Sciatic nerve (tissue), 2 donors: ENCODE measurements at places on chromosomes 12 and 14. TPM values are rescaled to one million over a fixed set of nuclear protein-coding genes. Genes with fewer than 3 reads are reported as not detected.
A peak's percentile ranks its signal among the peaks of the same experiment; 100 is the strongest.

DNA sequence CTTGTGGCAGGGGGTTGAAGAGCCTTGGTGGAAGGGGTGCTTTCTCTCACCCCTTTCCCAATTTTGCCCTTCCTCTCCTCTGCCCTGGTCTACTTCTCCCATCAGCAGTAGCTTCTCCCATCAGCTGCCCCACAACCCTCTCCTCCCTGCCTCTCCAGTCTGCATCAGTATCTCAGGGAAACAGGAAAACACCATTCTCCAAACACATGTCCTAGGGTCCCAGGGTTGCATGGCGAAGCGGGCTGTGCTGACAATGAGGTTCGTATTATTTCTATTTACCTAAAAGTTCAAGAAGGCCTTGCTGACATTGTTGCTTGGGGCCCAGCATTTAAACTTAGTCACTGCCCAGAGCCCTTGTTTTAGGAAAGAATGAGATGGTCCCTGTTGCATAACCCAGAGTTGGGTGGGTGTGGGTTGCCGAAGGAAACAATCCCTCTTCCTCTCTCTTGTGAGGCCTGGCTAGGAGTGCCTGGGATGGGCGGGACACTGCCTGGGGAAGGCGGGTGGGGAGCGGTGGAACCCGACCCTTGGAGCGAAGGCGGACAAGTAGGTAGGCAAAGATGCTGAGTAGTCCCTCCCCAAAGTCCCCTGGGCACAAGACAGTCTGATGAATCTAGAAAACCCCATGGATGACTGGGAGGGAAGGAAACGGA lies 1.3 kb upstream of the IGFBP6 start:
- peak; percentile 90 for DNase-seq

- DNase-seq: no peak
These were observed 3.5 kb upstream of the KLC1 start for GRCh38 chr14:103625356-103626095.

GRCh38 chr14:39442293-39442692 lies 10.1 kb upstream of the FBXO33 start:
- DNase-seq: peak; percentile 68

DNA sequence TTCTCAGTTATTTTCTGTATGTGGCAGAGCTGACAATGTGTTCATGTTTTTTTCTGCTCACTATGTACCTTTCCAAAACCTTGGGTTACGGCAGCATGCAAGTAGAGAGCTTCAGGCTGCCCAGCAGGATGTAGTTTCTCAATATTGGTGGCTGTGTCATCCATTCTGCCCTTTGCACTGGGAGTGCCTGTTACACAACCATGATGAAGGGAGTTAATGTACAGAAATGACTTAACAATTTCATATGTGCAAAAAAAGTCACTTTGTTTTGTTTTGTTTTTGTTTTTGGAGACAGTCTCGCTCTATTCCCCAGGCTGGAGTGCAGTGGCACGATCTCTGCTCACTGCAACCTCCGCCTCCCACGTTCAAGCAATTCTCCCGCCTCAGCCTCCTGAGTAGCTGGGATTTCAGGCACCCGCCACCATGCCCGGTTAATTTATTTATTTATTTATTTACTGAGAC lies 6.1 kb upstream of the CNIH1 start:
- DNase-seq: no peak

- no peak for DNase-seq
These were observed 151.2 kb downstream of the PLCZ1 start for GRCh38 chr12:18586581-18586980.

DNA sequence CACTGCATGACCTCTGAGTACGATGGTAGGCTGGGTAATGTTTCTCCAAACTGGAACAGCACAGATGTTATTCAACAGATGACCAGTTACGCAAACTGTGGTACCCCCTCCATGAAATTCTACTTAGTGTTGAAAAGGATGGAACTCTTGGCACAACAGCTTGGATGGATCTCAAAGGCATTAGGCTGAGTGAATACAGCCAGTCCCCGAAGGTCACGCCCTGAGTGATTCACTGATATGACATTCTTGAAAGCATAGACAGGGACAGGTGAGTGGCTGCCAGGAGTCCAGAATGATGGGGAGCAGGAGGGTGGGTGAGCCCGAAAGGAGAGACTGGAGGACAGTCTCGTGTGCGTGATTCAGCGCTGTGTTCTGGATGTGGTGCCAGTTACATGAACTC lies 187.5 kb upstream of the TMEM132C start:
- no peak for DNase-seq

DNA sequence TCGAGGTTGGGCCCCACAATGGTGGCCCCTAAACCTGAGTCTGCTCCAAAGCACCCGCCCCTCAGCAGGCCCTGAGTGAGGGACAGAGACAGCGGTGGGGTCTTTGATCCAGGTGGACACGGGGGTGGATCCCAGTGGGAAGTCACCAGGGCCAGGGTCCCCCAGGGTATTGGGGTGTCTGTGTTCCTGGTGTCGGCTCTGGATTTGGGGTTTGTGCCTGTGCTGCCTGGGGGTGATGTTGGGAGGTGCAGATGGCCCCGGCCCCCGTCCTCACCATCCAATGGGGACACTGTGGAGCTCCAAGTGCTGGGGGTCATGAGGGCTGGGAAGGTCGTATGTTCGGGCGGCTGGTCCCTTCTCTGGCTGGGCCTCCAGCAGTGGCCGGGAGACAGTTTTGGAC lies 354.2 kb downstream of the TMEM121 start:
- peak; percentile 33 for DNase-seq

DNA sequence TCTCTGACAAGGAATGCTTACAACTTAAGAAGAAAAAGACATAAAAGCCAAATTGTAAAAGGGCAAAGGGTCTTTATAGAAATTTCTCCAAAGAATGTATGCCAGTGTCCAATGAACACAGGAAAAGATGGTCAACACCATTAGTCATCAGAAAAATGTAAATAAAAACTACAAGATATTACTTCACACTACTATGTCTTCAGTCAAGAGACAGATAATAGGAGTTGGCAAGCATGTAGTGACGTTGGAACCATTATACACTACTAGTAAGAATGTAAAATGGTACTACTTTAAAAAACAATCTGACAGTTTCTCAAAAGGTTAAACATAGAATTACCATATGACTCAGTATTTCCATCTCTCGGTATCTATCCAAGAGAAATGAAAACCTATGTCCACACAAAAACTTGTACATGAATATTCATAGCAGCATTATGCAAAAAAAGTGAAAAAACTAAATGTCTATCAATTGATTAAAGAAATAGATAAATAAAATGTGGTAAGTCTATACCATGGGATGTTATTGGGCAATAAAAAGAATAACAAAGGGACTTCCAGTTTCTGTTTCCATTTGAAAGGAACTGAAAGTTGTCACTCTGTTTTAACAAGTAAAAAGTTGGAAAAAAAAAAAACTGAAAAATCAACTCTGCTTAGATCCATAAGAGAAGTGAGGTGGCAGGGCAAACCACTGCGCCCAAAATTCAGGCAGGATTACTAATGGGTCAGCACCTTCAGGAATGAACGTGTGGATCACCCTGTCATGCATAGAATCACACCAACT lies 69.8 kb downstream of the ALG10B start:
- DNase-seq: no peak

- no peak for DNase-seq
These were observed 98.4 kb upstream of the TBX5 start for GRCh38 chr12:114504311-114504710.

DNA sequence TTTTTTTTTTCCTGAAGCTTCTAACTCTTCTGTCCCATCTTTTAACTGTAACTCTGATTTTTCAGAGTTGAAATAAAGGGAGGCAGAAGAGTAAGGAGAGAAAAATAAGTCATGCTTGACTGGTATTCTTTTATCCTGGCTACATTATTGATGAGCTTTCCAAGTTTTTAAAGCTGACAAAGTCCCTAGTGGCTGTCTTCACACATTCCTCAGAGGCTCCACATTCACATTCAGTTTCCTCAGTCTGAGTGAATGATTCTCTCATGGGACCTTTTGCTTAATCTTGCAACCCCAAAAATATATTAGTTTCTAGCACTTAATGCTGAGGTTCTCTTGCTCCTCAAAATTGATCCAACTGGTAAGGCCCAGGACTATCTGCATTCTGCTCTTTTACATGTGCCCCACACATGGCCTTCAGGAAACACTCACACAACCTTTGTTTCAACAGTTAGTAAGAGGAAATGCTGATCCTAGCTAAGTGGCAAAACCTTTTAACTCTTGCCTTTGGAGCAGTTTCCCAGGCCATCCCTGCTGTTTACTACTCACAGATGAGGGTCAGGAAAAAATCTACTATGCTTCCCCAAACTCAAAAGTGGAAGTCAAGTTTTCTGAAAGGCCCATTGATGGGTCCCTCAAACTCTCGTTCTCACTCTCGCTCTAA lies 61.7 kb upstream of the SLC6A15 start:
- DNase-seq: no peak

DNA sequence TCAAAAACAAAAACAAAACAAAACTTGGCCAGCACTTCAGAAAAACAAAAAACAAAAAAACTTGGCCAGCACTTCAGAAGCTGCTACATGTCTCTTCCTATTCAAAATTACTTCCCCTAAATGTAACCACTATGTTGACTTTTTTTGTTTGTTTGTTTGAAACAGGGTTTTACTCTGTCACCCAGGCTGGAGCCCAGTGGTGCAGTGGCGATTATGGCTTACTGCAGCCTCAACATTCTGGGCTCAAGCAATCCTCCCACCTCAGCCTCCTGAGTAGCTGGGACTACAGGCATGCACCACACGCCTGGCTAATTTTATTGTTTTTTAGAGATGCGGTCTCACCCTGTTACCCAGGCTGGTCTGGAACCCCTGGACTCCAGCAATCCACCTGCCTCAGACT lies 38.0 kb upstream of the PPP4R3A start:
- no peak for DNase-seq

GRCh38 chr12:50949801-50950302 lies 2.5 kb upstream of the HIGD1C start:
- DNase-seq: no peak

GRCh38 chr12:6647083-6647604 lies at the start of gene ACRBP:
ACRBP (minus strand) TSS chr12:6647432; CDS start chr12:6647366, 66 bp downstream.
- DNase-seq: peak; percentile 87

DNA sequence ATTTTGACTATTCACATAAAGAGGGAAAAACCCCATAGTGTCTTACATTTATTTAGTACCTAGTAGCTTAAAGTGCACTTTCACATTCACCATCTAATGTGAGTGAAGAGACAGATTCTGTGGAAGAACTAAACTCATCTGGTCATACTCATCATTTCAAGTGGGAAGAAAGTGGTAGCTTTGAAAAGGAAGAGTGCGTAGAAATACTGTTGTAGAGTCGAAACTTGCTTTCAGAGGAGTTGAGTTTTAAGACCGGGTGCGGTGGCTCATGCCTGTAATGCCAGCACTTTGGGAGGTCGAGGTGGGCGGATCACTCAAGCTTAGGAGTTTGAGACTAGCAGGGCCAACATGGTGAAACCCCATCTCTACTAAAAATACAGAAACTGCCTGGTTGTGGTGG lies 222.2 kb downstream of the ERC1 start:
- DNase-seq: no peak

- peak; percentile 93 for DNase-seq
These were observed 365 bp upstream of the TPI1 start for GRCh38 chr12:6866920-6867412.

DNA sequence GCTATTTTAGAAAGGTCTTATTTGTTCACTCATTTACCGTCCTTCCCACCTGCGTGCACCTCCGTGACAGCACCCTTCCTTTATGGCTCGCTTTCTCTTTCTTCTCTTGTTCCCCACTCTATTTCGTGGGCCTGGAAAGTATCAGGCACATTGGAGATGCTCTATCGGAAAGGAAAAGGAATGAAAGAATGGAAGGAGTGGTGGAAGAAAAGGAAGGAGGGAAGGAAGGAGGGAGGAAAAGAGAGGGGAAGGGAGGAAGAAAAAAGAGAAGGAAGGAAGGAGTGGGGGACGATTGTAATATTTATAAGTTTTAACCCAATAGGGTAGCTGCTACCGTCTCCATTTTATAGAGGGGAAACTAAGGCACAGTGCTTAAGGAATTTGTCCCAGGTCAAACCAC lies 363.4 kb downstream of the CACNA1C start:
- no peak for DNase-seq

DNA sequence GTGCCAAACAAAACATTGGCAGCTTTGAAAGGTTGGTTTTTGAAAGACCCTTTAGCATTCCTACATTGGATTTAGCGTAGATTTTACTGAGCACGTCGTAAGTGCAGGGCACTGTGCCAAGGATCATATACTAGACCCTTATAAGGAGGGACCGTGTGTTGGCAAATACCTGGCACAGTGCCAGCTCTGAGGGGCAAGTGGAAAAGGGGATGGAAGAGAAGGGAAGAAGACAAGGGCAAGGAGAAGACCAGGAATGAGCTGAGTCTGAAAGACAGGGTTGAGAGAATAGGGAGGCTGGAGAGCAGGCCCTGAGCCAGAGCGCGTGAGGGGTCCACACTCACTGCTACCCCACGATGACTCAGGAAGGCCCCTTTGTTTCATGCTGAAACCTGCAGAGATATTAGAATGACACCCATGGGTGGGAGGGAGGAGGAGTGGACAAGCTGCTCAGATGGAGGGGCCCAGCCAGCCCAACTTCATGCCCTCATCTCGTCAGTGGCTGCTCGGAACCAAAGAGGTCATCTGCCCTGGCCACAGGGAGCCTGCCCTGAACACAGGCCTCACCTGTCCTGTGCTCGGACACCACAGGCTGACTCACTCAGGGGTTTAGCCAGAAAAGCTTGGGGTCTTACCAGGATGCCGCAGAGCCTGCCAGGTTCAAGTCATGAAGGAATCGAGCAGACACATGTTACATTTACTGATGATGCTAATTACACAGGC lies 25.0 kb downstream of the RAB35 start:
- DNase-seq: no peak

- DNase-seq: no peak
These were observed 46.8 kb downstream of the RNF34 start for GRCh38 chr12:121446750-121447149.

- no peak for DNase-seq
These were observed 93.7 kb upstream of the SFSWAP start for GRCh38 chr12:131617179-131617578.

- DNase-seq: no peak
These were observed 9.0 kb downstream of the MARS1 start for GRCh38 chr12:57496822-57497221.

DNA sequence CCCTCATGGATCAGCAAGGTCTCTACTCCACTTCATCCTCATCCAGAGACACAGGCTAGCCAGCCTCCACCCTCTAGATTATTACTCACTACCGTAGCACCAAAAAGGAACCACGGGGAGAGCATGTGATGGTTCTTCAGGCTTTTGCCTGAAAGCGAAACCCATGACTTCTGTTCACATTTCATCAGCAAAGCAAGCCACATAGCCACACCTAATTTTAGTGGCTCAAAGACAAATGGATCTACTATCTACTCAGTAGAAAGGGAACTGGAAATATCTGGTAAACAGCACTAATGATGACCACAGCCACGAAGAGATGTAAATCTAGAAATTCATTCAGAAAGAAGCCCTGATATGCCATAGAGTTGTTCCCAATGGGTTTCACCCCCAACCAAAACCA lies 51.4 kb downstream of the VCPKMT start:
- no peak for DNase-seq

- DNase-seq: no peak
These were observed 404 bp upstream of the CCDC91 start for GRCh38 chr12:28189784-28190320.

GRCh38 chr14:59022144-59022543 lies 166.3 kb upstream of the DAAM1 start:
- DNase-seq: no peak

The PPM1H gene
- total RNA-seq: 12.3 TPM

The INF2 gene
- total RNA-seq: 343 TPM

The PYGL gene
- 72.1 TPM for total RNA-seq

The SRRM4 gene
- total RNA-seq: 0.04 TPM
